Neural cell (in vitro differentiated cells): ENCODE measurements at places on chromosomes 2 and 18. TPM values are rescaled to one million over a fixed set of nuclear protein-coding genes. Genes with fewer than 3 reads are reported as not detected.

Gene KIF1A
- polyA plus RNA-seq = 63.4 and 89.2 TPM in 2 replicates

Gene TYMS
- polyA plus RNA-seq = 1.9 and 3.3 TPM in 2 replicates

Gene CRYGC
- not detected in 2 replicates for polyA plus RNA-seq

Gene C18orf54
- 2.2 and 2.3 TPM in 2 replicates for polyA plus RNA-seq

Gene SOX11
- polyA plus RNA-seq = 135 and 146 TPM in 2 replicates

Gene GCKR
- 2.3 and 2.5 TPM in 2 replicates for polyA plus RNA-seq

Gene NDC80
- polyA plus RNA-seq = 1.7 and 1.9 TPM in 2 replicates

Gene FBXO11
- polyA plus RNA-seq = 125 and 132 TPM in 2 replicates

Gene SLC23A3
- 0.12 and 0.28 TPM in 2 replicates for polyA plus RNA-seq

Gene SETBP1
- 13.7 and 19.5 TPM in 2 replicates for polyA plus RNA-seq

Gene CLIP4
- polyA plus RNA-seq = 9.4 and 10.2 TPM in 2 replicates

Gene KIAA2012
- not detected in 2 replicates for polyA plus RNA-seq

Gene ANXA4
- 1.8 and 2.5 TPM in 2 replicates for polyA plus RNA-seq

Gene SCLY
- 15.9 and 16.4 TPM in 2 replicates for polyA plus RNA-seq

Gene GRP
- not detected in 2 replicates for polyA plus RNA-seq

Gene ATP8B1
- polyA plus RNA-seq = not detected in 2 replicates

Gene RAB6D
- polyA plus RNA-seq = 0.63 and 0.68 TPM in 2 replicates

Gene MYO5B
- polyA plus RNA-seq = 0.38 and 0.42 TPM in 2 replicates

Gene ANKRD30B
- not detected in 2 replicates for polyA plus RNA-seq

Gene WNT10A
- 0.14 and 0.20 TPM in 2 replicates for polyA plus RNA-seq

Gene GRB14
- polyA plus RNA-seq = 4.5 and 8.5 TPM in 2 replicates

Gene SPP2
- not detected in 2 replicates for polyA plus RNA-seq

Gene LHCGR
- not detected in 2 replicates for polyA plus RNA-seq

Gene SCN7A
- polyA plus RNA-seq = 0.09 and 0.10 TPM in 2 replicates

Gene DYNAP
- not detected in 2 replicates for polyA plus RNA-seq

Gene NGEF
- 5.2 and 5.7 TPM in 2 replicates for polyA plus RNA-seq

Gene SP140
- 0.38 and 0.74 TPM in 2 replicates for polyA plus RNA-seq

Gene LBH
- polyA plus RNA-seq = 345 and 456 TPM in 2 replicates

Gene FOXI3
- not detected in 2 replicates for polyA plus RNA-seq

Gene USP14
- 41.7 and 42.4 TPM in 2 replicates for polyA plus RNA-seq

Gene ACADL
- 0.14 TPM in 1 of 2 replicates, not detected in the other for polyA plus RNA-seq

Gene WDR54
- 89.9 and 110 TPM in 2 replicates for polyA plus RNA-seq

Gene STPG4
- polyA plus RNA-seq = 0.98 TPM in 1 of 2 replicates, not detected in the other

Gene REG3A
- polyA plus RNA-seq = not detected in 2 replicates

Gene SERPINB2
- polyA plus RNA-seq = not detected in 2 replicates

Gene RMDN2
- 4.4 and 5.5 TPM in 2 replicates for polyA plus RNA-seq

Gene RALBP1
- 24.4 and 30.0 TPM in 2 replicates for polyA plus RNA-seq

Gene SERPINB7
- not detected in 2 replicates for polyA plus RNA-seq

Gene ABHD1
- not detected in 2 replicates for polyA plus RNA-seq

Gene LONRF2
- 20.7 and 20.9 TPM in 2 replicates for polyA plus RNA-seq

Gene DSG1
- not detected in 2 replicates for polyA plus RNA-seq

Gene CENPA
- polyA plus RNA-seq = 0.54 and 2.1 TPM in 2 replicates

Gene EVX2
- not detected in 2 replicates for polyA plus RNA-seq

Gene CPS1
- 0.25 and 0.58 TPM in 2 replicates for polyA plus RNA-seq

Gene ATP6V1C2
- polyA plus RNA-seq = 0.64 TPM in 1 of 2 replicates, not detected in the other

Gene GPR35
- polyA plus RNA-seq = 2.8 and 4.1 TPM in 2 replicates

Gene TUBA4B
- not detected in 2 replicates for polyA plus RNA-seq

Gene IL37
- not detected in 2 replicates for polyA plus RNA-seq

Gene RPRM
- 2.8 and 5.6 TPM in 2 replicates for polyA plus RNA-seq

Gene CNGA3
- polyA plus RNA-seq = 0.64 and 1.1 TPM in 2 replicates

Gene ALPI
- not detected in 2 replicates for polyA plus RNA-seq

Gene PTPRN
- 66.4 and 82.1 TPM in 2 replicates for polyA plus RNA-seq
